SW 1271 (cell line): ENCODE measurements at places on chromosomes 4 and X.

DNA sequence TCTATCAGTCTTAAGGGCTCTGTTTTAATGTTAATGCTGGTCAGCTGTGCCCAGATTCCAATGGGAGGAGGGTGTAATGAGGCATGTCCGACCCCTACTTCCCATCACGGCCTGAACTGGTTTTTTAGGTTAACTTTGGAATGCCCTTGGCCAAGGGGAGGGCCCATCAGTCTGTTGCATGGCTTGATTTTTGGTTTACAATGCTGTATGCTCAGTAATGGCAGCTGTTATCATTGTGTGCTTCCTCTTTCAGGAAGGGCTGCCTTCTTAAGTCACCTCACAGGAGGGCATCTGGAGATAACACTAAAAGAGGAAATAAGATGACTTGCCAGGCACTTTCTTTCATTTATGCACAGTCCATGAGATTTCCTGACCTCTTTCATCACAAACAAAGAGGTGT is 36.3 kb downstream of the ATXN3L start:
- no peak for DNase-seq

- no peak for DNase-seq
Observed at GRCh38 chr4:119207051-119207450, 5.5 kb upstream of the USP53 start.

- DNase-seq: no peak
Observed at GRCh38 chrX:1657367-1658070, 42.7 kb downstream of the ASMT start.

GRCh38 chr4:98470831-98471230 is 187.6 kb downstream of the TSPAN5 start:
- DNase-seq: no peak

DNA sequence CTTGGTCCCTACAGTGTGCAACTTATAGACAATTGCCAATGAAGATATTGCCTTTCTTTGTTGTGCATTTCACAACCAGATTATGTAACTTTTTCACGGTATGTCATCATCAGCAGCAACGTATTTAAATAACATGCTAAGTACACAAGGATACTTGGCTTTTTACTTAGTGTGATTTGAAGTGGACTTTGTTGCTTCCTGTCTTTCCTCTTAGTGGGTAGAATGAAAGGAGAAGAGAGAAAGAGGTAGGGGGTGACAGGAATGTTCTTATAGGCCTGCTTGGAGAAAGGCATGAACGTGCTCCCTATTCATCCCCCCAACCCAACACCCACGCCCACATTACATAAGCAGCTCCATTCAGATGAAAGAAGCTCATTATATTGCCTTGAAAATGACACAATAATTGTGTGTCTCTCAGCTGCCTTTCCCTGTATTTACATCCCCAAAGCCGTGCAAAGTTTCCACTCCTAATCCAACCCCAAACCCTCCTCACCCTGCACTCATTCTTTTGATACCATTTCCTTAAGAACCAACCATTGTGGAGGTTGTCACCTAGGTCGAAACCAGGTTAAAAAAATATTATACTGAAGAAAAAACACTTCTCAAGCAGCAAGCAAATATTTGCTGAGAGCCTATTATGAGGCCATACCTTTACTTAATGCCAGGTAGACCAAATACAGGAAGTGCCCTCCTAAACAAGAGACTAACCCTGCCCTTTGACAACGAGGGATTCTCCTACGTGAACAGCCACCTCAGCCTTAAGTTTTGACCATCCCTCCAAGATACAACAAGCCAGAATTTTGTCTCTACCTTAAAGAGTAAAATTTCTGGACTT is 25.2 kb upstream of the GK start:
- no peak for DNase-seq

- no peak for DNase-seq
Observed at GRCh38 chrX:134683351-134684005, 25.2 kb upstream of the PLAC1 start.

GRCh38 chrX:102652031-102652688 is 877 bp downstream of the GPRASP1 start:
- no peak for DNase-seq

- no peak for DNase-seq
Observed at GRCh38 chrX:48626401-48627298, 29.4 kb downstream of the WDR13 start.
